CD8-positive, alpha-beta memory T cell (primary cell): ENCODE measurements at places on chromosomes 11 and 22. TPM values are rescaled to one million over a fixed set of nuclear protein-coding genes. Genes with fewer than 3 reads are reported as not detected.

Gene H19
- not detected for total RNA-seq

Gene RTN4R
- 2.7 TPM for total RNA-seq

Gene GSTT2
- not detected for total RNA-seq

Gene HEPN1
- not detected for total RNA-seq

Gene TSSK2
- not detected for total RNA-seq

Gene OR52I2
- total RNA-seq, result not detected

Gene NCF4
- total RNA-seq, result 6.8 TPM
